ENCODE measurements at places on chromosomes 16 and 17.

GRCh38 chr16:15502041-15502725 is 67.8 kb downstream of the BMERB1 start:
- no peak for DNase-seq

DNA sequence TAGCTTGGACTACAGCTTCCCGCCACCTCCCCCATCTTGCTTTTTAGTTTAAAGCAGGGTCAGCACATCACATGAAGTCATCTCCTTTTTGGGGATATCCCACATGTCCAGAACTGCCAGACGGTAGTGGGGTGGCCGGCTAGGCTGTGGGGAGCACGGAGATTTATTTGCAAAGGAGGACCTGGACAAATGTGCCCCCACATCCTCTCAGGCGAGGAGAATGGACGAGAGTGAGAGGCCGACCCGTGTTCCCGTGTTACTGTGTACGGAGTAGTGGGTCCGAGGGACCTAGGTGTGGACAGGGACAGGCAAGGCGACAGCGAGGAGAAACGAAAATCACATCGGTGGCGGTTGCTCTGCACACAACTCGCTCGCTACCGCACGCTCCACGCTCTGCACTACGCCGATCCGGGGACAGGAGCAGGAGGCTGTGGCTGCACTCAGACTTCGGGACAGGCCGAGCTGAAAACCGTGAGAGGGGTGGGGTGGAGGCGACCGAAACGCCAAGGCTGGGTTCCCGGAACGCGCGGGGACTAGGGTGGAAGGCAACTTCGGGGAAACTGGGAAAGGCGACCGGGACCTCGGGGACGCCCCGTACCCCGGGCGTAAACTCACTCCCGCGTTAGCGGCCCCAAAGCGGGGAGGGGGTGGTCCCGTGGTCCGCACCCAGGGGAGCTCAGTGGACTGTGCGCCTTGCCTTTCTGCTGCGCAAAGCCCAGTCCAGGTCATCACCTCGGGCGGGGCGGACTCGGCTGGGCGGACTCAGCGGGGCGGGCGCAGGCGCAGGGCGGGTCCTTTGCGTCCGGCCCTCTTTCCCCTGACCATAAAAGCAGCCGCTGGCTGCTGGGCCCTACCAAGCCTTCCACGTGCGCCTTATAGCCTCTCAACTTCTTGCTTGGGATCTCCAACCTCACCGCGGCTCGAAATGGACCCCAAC is at the start of gene MT1A:
Gene MT1A (plus strand): TSS at position 853 of the 937 bp plus-strand sequence. CDS start 73 bp downstream, at position 926.
- DNase-seq, result no peak

DNA sequence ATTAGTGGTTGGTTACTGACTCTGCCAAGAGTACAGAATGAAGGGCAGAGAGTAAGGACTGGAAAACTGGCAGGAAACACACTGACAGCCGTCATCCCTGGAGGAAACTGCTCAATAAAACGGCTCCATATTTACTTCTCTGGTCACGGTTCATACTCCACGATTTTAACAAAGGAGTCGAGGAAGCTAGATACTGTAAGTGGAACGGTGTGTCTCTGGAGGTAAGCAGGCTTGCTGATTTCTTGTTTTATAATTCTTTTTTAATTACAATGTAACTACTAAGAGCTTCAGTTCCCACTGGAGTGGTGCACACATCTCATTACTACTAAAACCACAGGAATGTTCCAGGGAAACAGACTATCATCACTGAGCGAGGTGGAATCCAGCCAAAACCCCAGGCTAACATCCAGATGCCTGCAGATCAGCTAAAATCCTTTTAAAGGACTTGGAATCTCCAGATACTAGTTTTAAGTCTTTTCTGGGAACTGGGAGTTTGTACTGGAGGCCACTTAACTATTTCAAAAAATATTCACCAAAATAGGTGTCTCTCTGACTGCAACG is 17.8 kb downstream of the SERPINF1 start:
- DNase-seq, result no peak

GRCh38 chr17:15377200-15377599 is 35.8 kb upstream of the TEKT3 start:
- DNase-seq, result no peak

DNA sequence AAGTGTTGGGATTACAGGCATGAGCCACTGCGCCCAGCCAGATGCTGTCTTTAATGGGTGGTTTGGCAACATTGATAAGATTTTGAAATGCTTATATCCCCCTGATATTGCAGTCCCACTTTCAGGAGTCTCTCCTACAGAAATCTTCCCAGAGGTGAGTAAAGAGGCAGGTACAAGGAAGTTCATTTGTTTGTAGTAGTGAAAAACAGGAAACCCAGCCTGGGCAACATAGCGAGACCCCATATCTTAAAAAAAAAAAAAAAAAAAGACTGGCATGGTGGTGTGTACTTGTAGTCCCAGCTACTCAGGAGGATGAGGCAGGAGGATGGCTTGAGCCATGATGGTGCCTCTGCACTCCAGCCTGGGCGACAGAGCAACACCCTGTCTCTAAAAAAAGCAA is 6.2 kb upstream of the NUPR1 start:
- DNase-seq, result no peak
